ENCODE measurements at places on chromosomes 11 and 22. TPM values are rescaled to one million over a fixed set of nuclear protein-coding genes. Genes with fewer than 3 reads are reported as not detected.

Gene APOBEC3G
- total RNA-seq = 72.5 TPM

Gene USP47
- total RNA-seq = 41.0 TPM

Gene CARD10
- not detected for total RNA-seq

Gene PHF21B
- not detected for total RNA-seq

Gene DNAJB13
- 0.57 TPM for total RNA-seq

Gene FOXRED2
- 17.4 TPM for total RNA-seq

Gene DEAF1
- 52.6 TPM for total RNA-seq

Gene MCHR1
- not detected for total RNA-seq

Gene ALKBH3
- total RNA-seq = 27.2 TPM

Gene RASD2
- total RNA-seq = not detected

Gene NAV2
- total RNA-seq = 0.45 TPM

Gene UBASH3B
- total RNA-seq = 22.9 TPM

Gene OR8D1
- not detected for total RNA-seq

Gene OR52K2
- total RNA-seq = not detected

Gene P2RY2
- total RNA-seq = 0.07 TPM

Gene MEI1
- total RNA-seq = 37.0 TPM

Gene TESMIN
- 7.6 TPM for total RNA-seq

Gene APOL5
- not detected for total RNA-seq

Gene SPTBN2
- total RNA-seq = 0.80 TPM

Gene CBL
- total RNA-seq = 41.1 TPM

Gene TSGA10IP
- total RNA-seq = not detected

Gene PARVA
- not detected for total RNA-seq

Gene EED
- 59.1 TPM for total RNA-seq

Gene MIAT
- 50.1 TPM for total RNA-seq

Gene APOBEC3A
- 0.68 TPM for total RNA-seq

Gene ST13
- total RNA-seq = 139 TPM

Gene ISX
- not detected for total RNA-seq

Gene MS4A6A
- not detected for total RNA-seq

Gene DEUP1
- not detected for total RNA-seq

Gene MYO7A
- 0.07 TPM for total RNA-seq

Gene KRTAP5-9
- 0.18 TPM for total RNA-seq

Gene ROBO3
- total RNA-seq = 8.2 TPM

Gene BID
- total RNA-seq = 30.4 TPM

Gene SCGB1A1
- total RNA-seq = not detected

Gene CHRM1
- not detected for total RNA-seq

Gene TOMM22
- 101 TPM for total RNA-seq

Gene NAALADL1
- 9.8 TPM for total RNA-seq
